Activated gamma-delta T cell (primary cell): ENCODE measurements at places on chromosomes 1 and 21.
A peak's percentile ranks its signal among the peaks of the same experiment; 100 is the strongest.

DNA sequence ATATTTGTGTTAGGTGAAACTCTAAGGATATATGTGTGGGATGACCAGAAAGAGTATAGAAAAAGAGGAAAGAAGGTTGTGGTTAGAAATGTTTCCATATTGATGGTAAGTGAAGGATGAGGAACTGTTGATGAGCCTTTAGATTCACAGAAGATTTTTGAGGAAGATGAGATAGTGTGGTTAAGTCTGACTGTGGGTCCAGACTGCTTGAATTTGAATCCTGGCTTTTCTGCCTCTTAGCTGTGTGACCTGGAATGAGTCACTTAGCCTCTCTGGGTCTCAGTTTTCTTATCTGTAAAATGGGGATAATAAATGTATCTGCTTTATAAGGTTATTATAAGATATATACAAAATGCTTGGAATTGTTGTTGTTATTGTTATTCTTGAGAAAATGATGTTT lies 27.5 kb downstream of the RGL1 start:
- no peak for DNase-seq

DNA sequence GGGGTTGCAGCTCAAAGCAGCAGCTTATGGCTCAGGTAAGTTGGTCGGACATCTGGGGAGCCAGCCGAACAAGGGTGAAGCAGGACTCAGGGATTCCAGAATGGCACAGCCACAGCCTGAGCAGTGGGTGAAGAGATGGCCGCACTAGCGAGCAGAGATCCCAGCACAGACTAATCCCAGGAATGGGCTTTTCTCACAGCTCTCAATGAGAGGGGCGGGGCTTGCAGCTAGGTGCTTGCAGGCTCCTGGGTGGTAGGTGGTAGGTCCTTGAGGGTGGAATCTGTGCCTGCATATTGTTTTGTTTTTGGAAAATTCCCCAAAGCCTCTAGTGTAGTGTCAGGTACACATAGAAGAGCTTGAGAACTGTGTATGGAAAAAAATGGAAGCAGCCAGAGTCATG lies 9.0 kb downstream of the KIAA0040 start:
- no peak for DNase-seq

DNA sequence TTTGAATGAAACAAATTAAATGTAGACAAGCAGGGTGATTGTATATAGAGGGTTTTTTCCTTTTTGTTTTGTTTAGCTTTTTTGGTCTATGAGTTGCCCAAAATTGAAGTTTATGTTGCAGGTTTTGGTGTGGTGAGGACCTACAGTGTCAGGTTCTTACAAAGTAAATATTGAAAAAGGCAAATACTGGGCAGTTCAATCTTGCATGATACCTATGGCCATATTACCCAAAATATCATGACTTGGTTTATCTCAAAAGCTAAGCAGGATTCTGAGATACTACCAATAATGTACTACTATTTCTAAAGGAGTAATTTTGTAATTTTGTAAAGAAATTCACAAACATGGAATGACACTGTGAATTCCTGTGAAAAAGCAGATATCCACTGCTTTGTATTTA lies 1.8 kb downstream of the DNAJB4 start:
- DNase-seq: no peak

DNA sequence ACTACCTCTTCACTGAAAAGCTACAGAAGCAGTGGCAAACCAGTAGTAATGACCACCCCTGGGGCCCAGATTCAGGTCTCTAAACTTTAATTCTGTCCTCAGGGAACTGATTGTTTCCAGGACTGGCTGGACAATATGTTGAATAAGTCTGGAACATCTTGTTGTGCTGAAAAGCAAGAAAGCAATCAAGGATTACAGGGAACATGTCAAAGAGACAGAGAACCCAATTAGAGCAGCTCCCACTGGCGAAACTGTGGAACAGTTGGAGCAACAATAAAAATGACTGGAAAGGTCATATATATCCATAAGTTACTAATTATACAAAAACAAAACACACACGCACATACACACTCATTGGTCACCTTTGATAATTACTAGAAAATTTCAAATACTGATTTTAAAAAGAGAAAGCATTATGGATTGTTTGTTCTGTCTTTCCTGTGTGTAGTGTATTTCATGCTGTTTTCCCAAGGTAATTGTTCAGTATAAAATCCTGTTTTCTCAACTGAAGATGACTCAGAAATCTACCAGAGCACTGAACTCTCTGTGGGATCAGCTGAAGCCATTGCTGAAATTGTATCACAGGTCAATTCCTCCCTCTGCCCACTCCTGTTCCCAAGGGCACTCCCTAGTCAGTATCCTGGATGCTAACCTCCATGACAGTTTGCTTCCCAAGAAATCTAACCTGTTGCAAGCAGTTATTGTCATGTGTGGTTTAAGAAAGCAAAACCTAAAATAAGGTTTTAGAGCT lies 83.6 kb upstream of the RGS1 start:
- no peak for DNase-seq

GRCh38 chr1:185608177-185608576 lies 126.0 kb upstream of the HMCN1 start:
- no peak for DNase-seq

GRCh38 chr1:211828584-211829342 lies 1.8 kb downstream of the LPGAT1 start:
- DNase-seq: no peak

- DNase-seq: no peak
These were observed 6.4 kb downstream of the IL12RB2 start for GRCh38 chr1:67313934-67314671.

DNA sequence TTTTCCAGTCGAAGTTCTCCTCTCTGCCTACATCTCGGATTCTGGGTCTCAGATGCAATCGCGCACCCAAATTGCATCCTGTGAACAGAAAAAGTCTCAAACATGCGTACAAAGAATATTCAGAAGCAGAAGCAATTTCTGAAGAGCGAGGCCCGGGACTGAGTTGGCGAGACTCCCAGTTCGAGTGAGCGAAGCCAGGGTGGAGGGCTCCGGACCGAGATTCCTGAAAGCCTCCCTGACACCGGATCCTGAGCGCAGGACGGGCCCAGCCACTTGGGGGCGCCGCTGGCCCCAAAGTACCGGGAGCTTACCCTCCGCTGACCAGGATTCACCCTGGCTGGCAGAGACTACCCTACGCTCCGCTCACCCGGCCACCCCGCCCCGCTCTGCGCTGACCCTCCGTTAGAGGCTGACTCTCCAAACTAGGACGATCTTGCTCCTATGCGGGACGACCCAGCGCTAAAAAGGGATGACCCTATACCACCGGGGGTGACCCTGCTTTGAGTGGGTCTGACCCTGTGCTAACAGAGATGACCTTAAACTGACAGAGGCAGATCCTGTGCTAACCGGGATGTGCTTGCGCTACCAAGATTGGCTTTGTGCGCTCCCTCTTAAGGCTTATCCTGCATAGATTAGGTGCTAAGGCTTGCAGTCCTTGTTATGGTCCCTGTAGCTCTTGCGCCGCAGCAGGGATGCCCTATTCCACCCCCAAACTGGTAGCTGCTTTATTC lies 12.1 kb downstream of the FOXD2 start:
- no peak for DNase-seq

DNA sequence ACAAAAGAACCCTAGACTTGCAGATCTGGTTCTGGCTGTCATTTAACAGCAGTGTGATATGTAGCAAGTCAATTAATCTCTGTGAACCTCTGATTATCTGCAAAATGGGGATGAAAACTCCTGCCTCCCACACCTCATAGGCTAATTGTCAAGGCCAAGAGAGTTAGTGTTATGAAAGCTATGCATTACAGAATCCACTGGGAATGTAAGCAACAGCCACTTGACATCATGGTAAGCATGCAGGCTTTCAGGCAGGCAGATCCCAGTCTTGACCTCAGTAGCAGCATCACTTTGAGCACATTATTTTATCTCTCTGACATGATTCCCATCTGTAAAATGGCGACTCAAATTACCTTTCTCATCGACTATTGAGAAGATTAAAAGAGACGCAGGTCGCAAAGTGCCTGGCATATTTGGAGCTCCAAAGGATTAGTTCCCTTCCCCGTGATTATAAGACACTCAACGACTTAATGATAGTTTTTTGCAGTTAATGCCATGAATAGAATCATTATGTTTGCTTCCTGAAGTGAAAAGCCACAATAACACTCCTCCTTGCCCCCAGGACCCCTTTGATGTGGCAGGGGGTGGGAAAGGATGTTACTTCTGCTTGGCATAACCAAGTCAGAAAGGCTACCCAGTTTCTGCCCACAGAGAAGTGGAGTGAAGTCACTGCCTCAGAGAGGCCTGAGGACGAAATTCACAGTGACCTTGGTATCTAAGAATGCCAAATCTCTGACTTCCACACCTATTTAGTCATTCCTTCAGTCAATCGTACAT lies 273.0 kb upstream of the NFIA start:
- DNase-seq: no peak

DNA sequence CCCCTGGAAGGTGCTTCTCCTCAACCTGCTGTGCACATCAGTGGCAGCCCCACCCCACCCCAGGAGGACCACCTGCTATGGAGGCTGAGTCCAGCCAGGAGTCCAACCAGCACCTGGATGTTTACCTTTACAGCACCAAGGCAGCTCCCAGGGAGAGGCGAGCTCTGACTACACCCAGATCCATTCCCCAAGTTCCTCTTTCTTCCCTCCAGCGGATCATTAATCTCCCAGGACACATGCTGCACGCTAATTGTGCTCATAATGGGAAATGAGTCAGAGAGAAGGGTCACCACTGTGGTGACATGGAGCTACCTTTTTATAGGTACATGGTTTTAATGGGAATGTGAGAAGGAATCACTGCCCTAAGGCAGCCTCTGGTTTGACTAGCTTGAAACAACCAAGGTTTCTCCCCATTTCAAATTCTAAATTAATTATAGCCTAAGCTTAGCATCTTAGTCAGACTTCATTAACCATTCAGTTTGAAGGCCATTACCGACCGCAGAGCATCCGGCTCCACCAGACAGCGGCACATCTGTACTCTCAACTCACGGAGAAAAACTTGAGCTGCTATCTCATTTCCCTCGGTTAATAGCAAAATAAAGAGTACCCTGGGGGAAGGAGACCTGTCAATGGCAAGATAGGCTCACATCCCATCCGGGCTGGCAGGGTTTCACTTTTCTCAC lies 173.1 kb upstream of the GALNT2 start:
- DNase-seq: no peak

DNA sequence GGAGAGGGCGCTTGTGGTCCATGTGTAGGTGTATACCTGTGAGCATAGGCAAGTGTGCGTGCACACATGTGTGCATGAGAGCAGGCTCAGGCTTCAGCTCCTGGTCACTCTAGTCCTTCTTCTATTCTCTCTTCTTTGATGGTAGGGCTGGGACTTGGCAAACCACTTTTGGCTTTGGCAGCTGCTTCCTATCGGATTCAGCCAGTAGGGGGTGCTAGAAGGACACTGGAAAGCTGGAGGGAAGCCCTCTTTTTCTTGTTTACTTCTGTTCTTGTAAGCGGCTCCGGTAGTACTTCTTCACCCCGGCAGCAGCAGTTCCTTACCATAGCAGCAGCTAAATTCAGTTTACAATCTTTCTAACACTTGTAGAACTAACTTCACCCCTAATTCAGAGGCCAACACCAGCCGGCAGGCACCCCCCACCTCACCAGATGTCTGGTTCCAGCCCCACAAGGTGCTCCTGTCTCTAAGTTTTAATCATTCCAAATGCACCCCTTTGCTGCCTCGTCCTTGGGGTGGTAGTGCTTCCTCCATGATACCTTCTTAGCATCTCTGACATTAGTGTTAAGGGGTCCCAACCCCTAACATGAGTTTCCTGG lies 25.1 kb downstream of the NENF start:
- DNase-seq: no peak

- no peak for DNase-seq
These were observed 48.3 kb downstream of the IL23R start for GRCh38 chr1:67214420-67215174.

- no peak for DNase-seq
These were observed 277.0 kb downstream of the PTPRU start for GRCh38 chr1:29513357-29513756.

DNA sequence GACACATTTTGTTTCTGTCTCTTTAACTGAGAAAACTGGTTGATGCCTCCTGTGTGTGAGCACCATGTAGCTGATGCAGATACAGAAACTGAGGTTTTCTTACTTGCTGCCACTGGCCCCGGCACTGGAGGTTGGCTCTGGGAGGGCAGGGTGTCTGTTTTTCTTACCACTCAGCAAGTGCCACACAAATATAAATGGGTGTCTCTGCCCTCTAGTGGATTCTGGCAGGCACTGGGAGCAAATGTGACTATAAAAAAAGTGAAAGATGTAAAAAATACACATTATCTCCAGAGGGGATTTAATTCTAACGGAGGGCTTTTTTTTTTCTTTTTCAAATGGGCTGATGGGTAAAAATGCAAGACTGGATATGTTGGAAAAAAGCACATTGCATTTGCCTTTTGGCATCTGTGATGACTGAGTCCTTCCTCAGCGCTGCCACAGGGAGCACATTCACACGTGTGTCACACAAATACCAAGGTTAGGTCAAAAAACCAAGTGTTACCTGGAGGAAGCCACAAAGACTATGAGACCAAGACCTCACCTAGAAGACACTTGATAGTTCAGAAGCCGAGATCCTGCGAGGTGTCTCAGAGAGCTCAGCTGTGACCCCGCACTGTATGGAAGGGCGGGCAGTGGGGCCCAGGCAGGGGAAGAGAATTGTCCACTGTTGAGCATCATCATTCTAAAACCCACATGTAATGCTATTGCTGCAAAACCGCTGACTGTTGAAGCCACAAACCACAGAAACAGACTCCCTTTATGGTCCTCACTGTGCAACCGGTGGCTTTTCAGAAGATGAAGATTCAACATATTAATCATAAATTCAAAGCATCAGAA lies 18.9 kb downstream of the PGBD2 start:
- peak; percentile 20 for DNase-seq

DNA sequence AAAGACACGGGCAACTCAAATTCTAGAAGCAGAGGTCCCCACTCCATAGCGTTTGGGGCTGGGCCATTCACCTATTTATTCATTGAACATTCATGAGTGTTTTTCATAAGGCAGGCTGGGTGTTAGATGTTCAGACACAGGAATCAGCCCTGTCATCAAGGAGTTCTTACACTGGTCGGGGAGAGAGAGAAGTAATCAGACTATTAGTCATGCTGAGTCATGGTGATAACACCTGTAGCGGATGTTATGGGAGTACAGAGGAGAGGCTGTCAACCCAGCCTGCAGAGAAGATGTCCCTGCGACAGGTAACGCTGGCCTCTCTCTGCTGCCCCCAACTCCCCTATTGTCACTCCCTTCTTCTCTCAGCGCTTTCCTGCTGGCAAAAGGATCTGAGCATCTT lies 17.2 kb downstream of the LY9 start:
- DNase-seq: no peak

- DNase-seq: no peak
These were observed 38.2 kb downstream of the DDX20 start for GRCh38 chr1:111793923-111794322.

GRCh38 chr1:36187800-36188593 lies 32.0 kb downstream of the MAP7D1 start:
- DNase-seq: no peak
